ENCODE measurements at places on chromosomes 4 and X.

GRCh38 chr4:78056265-78057129 is 626 bp upstream of the FRAS1 start:
- DNase-seq, result no peak

DNA sequence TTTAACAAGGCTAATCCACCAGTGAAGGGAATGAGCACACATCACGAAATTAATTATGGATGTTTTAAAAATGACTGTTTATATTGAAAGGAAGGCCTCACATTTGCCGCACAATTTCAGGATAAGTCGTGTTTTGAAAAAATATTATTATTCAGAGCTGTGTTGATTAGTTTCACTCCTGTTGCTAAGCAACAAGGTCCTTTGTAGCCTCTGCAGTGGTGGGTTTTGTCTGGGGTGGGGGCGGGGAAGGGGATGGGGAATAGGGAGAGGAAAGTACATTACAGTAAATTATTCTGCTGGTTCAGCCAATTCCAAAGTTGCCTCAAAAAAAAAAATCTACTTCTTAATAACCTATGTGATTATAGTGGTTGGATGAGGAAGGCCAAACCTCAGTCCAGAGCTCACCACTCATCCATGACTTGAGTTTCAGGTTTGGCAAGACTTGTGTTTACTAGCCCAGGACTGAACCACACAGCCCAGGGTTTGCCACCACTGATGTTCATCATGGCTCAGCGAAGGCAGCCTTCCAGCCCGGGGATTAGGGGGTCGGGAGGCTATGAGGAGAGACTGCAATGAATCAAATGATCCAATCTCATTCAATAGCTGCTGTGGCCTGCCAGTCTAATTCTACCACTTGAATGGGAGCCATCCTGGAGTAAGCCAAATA is 162.5 kb upstream of the ATP6AP2 start:
- DNase-seq, result no peak

GRCh38 chr4:69823048-69823447 is 36.9 kb downstream of the SULT1E1 start:
- DNase-seq, result no peak

GRCh38 chr4:176791591-176792325 is 964 bp downstream of the VEGFC start:
- no peak for DNase-seq

- DNase-seq, result no peak
These were observed 54.2 kb downstream of the C4orf50 start for GRCh38 chr4:5964030-5964429.

DNA sequence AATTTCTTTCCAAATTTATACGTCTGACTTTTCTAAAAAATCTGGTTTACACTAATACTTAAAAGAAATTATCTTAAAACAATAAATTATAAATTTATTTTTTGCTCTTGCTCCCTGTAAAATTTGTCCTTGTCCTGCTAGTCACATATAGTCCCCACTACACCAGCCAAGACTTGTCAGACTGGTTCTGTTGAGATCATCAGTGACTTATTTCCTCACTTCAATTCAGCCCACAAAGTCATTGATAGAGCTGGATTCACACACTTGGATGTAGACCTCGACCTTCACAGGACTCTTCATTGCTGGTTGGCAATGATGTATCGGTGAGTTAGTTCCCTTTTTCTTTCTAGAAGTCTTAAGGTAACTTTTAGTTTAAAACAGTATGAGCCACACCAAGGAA is at the start of gene TMPRSS11E:
Gene TMPRSS11E (plus strand): TSS at position 263 of the 400 bp plus-strand sequence. CDS start 50 bp downstream, at position 313.
- DNase-seq, result no peak

- DNase-seq, result no peak
These were observed 19.5 kb upstream of the ZCCHC13 start for GRCh38 chrX:74284391-74284952.

GRCh38 chr4:89715631-89716030 is 121.3 kb downstream of the SNCA start:
- no peak for DNase-seq

DNA sequence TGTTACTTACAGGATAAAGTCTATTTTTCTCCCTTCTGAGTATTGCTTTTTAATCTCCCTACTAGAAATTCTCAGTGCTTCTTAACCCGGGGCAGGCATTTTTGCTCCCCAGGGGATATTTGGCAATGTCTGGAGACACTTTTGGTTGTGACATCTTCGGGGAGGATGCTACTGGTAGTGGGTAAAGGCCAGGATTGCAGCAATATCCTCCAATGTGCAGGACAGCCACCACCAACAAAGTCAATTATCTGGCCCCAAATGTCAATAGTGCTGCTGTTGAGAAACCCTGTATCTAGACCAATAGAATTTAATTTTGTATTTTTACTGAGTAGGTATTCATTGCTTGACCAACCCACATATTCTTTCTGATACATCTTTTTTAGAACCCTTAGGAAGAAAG is 669.5 kb upstream of the MAGEB2 start:
- DNase-seq, result no peak

GRCh38 chrX:50579955-50580354 is 109.3 kb upstream of the DGKK start:
- DNase-seq, result peak; percentile 0

DNA sequence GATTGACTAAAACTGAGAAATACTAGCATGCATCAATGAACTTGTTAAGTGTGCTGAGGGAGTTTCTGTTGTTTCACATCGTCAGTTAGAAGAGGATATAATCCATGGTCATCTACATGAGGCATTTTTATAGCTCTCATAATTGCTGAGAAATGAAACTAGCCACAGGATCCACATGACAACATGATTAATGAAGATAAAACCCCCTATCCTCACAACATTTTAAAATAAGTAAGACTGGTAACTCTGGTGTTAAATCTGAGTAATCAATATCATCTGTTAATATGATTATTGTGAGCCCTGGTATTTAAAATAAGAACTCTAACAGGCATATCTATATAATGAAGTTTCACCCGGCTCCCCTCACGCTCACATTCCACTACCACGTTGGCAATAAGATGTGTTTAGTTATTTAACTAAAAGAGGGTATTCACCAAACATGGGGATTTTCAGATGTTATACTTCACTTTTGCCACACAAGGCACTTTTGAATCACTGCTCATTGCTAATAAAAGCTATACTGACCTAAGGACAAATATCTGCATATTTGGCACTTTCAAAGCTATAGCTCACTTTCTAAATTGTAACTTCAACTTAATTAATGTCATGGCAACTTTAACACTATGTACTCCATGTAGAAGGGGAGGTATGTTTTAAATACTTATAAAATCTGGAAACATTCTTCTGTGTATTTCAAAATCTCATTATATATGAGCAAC is 6.7 kb downstream of the UNC5C start:
- DNase-seq, result no peak

GRCh38 chr4:47526281-47526680 is 41.2 kb downstream of the ATP10D start:
- no peak for DNase-seq

DNA sequence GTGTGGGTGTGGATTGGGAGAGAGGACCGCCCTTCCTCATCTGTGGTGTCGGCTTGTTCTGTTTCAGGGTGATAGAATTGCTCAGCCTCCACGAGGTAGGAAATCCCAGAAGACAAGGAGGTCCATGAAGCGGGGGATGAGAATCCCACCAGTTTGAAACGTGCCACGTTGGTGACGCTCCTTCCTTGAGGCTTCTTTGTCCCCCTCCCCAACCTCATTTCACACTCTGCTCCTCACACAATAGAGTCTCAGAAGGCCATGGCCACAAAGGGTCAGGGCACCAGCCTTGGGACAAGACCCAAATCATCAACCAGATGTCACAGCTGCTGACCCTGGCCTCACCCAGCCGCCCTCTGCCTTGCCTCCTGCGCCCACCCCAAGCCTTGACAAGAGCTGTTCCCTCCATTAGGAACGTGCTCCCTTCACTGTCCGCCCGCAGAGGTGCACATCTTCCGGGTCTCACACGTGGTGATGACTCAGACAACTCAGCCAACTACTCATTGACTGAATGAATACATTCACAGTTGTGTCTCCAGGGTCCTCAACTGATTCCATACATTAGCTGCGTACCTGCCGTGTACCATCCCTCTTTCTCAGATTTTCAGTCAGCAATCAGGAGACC is 18.3 kb downstream of the BLOC1S4 start:
- DNase-seq, result no peak

- DNase-seq, result peak; percentile 16
These were observed 102.6 kb upstream of the PRKX start for GRCh38 chrX:3815896-3816664.

- no peak for DNase-seq
These were observed 333.3 kb downstream of the BCOR start for GRCh38 chrX:39764441-39764914.

- no peak for DNase-seq
These were observed 46.9 kb downstream of the HSPA4L start for GRCh38 chr4:127829014-127829413.

DNA sequence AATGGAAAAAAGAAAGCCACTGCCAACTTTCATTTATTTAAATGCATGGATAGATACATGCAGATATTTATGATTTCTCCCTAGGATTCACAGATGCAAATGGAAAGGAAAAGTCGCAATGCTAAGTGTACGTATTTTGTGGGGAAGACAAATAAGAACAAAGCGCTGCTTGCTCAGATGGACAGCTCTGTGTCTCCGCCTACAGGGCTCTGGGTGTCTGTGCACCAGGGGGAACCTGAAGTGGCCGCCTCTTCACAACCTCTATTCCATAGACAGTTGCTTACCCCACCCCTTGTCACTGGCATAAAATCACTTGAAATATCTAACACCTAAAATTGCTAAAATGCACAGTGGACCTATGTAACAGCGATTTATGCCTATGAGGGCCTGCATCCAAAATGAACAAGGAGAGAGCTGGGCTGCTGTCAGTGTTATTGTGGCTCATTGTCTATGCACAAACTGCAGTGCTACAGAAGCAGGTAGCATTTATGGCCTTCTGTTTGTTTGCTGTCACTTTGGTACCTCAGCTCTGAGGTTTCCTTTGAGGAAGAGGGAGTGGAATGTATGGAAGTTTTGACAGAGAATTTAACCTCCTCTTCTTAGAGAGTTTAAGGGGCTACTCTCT is 58.6 kb upstream of the PAGE1 start:
- peak; percentile 13 for DNase-seq

DNA sequence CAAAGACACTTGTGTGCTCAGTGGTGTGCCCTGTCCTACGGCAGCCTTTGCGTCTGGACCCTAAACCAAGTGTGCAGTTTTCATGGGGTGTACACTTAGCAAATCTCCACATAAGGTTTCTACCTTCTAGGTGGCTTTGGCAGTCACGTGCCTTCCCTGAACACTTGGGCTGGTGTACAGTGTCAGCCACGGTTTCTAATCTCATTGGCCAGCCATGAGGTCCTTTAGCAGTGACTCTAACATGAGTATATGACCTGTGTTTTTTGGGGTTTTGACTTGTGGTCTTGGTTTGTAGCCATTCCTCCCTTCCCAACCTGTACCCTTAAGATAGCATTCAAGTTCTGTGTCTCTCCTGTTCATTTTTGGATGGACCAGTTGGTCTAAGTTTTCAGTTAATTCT is 76.3 kb downstream of the PTTG2 start:
- DNase-seq, result no peak
